ENCODE measurements at places on chromosomes 2 and 18.

DNA sequence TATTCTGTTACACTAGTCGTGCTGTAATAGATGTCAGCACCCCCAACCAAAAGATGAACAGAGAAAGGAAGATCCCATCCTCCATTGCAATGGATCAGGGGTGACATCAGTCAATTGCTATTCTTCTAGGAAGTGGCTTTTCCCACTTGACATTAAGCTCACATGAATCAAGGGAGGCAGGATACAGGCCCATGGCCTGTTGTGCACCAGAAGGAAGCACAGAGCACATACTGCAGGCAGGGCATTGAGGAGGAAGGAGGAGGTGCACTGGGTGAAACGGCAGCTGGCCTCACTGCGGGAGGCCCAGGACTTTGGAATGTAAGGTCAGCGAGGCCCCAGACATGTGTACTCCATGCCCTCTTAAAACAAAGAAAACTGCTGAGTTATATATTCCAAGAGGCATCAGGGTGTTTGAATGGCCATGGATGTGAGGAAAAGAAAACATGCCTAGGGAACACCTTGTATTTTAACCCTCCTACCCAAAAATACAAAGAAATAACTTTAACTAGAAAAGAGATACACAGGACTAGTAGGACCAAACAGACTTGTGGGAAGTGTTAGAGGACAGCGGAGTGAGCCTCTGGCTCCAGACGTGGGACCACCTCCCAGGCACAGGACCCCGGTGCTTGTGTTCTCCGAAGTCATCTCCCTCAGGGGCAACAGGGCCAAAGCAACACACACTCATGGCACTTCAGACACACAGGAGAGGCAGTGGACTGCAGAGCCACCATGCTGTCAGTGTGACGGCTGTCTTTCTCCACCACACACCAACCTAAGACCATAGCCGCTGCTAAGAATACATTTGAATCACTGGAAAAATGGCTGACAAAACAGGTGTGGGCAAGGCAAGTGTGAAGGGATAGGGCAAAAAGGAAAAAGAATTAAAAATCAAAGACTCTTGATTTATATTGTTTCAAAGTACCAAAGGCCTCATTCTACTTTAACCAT lies 51.4 kb upstream of the RIOK3 start:
- no peak for DNase-seq

DNA sequence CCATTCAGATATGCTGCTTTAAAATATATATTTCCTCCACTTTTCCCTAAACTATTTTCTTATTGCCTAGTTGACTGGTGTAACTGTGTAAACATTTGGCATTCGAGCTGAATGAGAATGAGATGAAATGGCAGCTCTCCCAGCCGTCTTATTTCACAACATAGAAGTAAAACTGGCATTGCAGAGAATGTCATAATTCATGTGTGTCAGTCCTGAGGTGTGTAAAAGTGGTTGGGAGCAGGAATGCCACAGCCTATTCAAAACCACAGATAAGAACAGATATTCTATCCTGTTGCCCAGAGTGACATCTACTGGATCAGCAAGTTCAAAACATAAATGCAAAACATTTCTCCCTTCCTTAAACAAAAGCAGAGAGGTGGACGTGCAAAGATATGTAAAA lies 565.5 kb upstream of the CHAC2 start:
- peak; percentile 30 for DNase-seq

DNA sequence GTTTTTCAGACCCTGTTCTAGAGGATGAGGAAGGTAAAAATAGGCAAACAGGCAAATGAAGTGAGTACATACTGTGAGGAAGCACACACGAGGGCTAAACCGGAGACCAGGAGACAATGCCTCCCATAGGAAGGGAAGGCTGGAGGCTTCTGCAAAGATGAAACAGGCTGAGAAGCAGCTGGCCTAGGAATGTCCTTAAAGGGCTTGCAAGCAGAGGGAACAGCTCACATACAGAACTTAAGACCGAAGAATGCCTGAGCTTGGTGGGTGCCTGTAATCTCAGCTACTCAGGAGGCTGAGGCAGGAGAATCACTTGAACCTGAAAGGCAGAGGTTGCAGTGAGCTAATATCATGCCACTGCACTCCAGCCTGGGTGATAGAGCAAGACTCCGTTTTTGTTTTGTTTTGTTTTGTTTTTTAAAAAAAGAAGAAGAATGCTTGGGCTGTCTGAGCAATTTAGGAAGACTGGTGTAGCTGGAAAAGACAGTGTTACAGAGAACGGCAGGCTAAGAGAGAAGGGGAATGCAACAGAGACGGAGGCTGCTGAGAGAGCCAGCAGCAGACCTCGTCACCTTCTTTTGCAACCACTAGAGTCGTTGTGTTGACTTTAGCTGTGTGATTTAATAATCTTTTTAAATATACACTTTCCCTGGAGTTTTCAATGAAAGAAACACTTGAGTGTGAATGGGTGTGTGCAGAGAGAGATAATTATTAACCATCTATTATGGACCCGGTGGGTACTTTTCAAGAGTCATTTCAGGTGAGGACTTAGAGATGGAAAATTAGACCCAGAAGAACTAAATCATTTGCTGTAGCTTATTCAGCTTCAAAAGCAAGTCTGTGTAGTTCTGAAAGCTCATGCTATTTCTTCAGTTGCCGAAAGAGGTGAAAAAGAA lies 232.8 kb downstream of the GALR1 start:
- no peak for DNase-seq

GRCh38 chr2:224893848-224894247 lies 148.4 kb downstream of the DOCK10 start:
- DNase-seq, result no peak

DNA sequence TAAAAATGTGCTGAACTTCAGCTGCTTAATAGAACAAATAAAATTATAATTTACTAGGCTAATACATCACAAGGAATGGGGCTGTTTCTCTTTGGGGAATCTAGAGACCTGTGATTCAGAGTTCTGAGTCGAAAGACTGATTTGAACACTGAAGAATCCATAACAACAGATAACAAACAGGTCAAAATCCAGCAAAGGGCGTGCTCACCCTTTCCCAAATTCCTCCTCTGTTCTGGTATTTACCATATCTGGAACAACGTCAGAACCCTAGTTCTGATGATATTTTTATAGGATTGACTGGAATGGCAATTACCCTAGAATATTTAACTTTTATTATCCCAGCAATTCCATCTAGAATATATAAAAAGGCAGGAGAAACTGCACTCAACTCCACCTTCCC lies 66.0 kb upstream of the ITGA6 start:
- no peak for DNase-seq

DNA sequence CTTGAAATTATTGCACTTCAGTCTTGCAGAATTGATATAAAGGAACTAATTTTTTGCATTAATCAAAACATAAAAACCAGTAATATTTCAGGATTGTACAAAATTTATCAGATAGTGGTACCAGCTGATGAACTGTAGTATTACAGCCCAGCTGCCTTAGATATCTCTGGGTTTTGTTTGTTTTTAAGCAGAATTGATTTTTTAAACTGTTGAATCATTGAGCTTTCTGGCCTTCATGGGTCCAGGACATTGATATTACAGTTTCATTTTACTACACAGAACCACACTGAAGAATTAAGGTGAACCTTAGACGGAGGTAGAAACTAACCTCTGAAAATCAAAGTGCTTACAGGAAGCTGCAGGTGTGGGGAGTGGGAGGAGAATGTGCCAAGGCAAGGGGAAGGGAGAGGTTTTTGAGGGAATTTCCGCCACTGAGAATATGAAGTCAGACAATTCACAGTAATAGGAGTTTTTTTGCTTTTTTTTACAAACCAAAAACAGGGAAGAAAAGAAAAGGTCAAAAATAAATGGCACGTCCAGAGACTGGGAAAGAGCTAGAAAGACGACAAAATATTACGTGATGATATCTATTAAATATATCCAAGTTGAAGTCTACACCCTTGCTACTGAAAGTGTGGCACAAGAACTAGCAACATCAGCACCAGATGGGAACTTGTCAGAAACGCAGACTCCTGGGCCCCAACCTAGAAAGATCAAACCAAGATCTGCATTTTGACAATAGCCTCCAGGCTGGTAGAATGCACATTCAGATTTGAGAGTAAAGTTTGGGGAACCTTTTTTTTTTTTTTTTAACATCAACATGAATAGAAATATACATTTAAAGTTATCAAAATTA lies 40.8 kb upstream of the SPAG16 start:
- no peak for DNase-seq

DNA sequence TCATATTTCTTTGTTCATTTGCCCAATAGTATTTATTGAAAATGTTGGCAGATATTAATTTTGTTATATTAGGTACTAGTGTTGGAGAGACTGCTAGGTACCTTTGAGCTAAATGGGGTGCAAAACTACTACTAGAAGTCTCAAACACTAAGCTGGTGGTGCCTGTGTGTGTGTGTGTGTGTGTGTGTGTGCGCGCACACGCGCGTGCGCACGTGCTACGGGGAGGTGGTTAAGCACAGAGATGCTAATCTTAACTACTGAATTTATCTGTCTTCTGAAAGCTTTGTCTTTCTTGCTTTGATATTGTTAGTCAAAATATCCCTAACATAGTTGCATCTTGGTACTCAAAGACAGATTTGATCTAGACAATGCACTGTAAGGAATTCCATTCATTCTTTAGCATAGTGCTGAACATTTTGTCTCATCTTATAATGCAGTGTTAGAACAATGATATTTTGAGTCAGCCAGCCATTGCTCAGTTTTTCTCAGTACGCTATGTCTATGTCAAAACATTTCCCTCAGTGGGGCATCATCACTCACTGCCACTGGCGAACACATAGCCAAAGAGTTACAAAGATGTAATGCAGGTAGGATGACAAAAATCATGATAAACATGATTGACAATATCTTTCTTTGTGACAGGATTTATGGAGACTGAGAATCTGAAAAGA lies 396.0 kb upstream of the RGPD4 start:
- no peak for DNase-seq

GRCh38 chr2:168565112-168565511 lies 109.0 kb downstream of the CERS6 start:
- DNase-seq, result no peak

DNA sequence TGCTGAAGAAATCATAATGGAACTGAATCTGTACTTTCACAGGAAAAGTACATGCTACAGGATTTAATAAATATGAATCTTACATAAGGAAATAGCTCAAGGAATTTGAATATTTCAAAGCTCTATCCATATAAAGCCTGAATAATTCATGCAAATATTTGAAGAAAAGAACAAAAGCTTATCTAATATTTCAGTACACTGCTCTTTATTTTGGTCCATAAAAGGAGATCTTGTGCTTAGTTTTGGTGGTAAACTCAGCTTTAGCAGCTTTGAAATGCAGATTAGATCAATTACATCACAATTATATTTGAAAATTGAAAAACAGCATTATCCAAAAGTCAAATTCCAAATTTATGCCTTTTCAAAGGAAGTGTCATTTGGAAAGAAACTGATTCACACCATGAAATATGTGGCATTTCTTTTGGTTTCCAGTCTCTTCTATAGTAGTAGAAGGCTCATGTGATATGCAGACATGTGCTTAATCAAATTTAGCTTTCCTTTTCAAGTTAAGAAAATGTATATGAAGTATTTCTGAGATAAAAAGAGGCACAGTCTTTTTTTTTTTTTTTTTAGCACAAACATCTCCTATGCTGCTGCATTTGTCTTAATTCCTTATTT lies 42.1 kb upstream of the MAP4K3 start:
- no peak for DNase-seq

GRCh38 chr2:95761556-95761955 lies 169.8 kb downstream of the TRIM43 start:
- no peak for DNase-seq

GRCh38 chr18:69580107-69580506 lies 179.4 kb downstream of the DOK6 start:
- DNase-seq, result no peak

- DNase-seq, result no peak
These were observed 38.7 kb downstream of the INPP4A start for GRCh38 chr2:98483257-98483861.

- peak; percentile 33 for DNase-seq
These were observed 19.4 kb downstream of the SFTPB start for GRCh38 chr2:85648619-85649018.

DNA sequence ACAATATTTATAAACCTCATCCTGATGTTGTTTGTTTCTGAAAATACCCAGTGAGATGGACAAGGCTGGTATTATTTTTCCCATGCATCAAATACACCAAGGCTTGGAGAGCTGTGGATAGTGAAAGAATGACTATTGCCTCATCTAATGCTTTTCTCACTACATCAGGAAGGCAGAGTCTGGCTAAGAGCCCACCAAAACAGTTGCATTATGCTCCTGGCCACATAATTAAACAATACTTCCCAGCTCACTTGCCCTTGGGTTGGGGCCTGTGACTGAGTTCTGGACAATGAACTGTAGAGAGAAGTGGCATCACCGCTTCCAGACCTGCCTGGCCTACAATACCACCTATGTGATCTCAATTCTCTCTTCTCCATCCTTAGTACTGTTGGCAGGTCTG lies 46.4 kb upstream of the REEP1 start:
- peak; percentile 13 for DNase-seq

DNA sequence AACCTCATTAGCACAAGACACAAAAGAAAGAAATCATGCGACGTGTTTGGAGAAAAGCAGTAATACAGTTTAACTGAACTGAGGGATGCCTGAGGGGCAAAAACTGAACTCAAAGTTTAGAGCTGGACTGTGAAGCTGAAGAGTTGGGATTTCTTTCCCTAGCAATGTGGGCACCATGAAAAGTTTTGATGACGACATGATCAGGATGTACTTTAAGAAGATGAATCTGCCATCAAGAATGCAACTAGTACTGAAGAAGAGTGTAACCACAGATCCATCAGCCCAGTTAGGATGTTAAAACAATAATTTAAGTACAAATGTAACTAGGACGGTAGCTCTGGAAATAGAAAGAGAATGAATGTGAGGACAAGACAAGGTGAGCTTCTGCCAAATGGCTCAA lies 196.2 kb downstream of the VWC2L start:
- DNase-seq, result no peak

GRCh38 chr2:169673921-169674320 lies 20.3 kb downstream of the CFAP210 start:
- DNase-seq, result no peak

- DNase-seq, result no peak
These were observed 175.9 kb upstream of the FN1 start for GRCh38 chr2:215611609-215612386.

DNA sequence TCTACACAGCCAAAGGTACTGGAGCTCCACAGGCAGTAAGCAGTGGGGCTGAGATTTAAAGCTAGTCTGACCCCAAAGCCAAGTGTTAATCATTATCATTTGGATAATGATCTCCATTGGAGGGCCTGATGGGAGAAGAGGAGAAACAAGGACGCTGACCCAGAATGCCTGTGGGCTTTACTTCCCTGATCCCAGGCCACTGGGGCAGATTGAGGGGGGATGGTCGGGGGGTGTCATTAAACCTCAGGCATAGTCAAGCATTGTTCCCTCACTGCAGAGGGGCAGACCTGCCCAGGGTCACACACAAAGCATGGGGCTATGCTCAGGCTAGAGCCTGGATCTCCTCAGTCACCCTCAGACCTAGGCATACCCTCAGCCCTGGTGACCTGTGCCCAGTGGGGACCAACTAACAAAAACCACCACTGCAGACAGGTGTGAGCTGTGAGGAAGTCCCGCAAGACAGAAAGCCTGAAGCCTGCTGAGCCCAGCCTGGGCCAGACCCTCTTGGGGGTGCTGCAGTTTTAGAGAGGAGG lies 53.4 kb downstream of the SDC1 start:
- DNase-seq, result no peak

Measured in amniotic stem cell (primary cell).